Activated naive CD4-positive, alpha-beta T cell treated with anti-CD3 and anti-CD28 coated beads for 36 hours (primary cell): ENCODE measurements at places on chromosomes 11 and 22.

DNA sequence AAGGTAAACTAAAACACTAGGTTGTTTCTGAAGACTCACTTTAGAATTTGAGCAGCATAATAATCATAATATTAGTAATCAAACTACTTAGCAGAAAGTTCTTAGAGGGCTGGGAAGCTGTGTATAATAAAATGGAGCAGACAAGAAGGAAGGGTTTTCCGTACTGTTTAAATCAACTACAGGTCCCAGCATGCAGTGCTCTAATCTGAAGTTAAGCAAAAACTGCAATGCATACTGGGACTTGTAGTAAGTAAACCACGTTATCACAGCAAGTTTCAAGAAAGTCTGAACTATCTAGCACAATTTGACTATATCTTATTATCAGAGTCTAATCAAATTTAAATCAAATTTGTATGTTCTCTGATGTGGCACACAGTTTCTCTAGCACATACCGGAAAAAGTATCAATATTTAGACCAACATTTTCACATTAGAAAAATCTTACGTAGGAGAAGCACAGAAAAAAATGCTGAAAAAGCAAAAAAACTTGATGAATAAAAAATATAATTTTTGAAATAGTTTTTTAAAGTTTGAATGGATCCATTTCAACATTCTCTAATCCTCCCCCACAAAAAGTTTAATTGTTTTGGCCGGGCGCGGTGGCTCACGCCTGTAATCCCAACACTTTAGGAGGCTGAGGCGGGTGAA, 8.2 kb downstream of the PHF21A start:
- peak; percentile 22 for DNase-seq
- H3K4me1 ChIP-seq, result peaks cover 39% of the 10 kb centered on the region
- H3K36me3 ChIP-seq, result no peaks in the 10 kb centered on the region

DNA sequence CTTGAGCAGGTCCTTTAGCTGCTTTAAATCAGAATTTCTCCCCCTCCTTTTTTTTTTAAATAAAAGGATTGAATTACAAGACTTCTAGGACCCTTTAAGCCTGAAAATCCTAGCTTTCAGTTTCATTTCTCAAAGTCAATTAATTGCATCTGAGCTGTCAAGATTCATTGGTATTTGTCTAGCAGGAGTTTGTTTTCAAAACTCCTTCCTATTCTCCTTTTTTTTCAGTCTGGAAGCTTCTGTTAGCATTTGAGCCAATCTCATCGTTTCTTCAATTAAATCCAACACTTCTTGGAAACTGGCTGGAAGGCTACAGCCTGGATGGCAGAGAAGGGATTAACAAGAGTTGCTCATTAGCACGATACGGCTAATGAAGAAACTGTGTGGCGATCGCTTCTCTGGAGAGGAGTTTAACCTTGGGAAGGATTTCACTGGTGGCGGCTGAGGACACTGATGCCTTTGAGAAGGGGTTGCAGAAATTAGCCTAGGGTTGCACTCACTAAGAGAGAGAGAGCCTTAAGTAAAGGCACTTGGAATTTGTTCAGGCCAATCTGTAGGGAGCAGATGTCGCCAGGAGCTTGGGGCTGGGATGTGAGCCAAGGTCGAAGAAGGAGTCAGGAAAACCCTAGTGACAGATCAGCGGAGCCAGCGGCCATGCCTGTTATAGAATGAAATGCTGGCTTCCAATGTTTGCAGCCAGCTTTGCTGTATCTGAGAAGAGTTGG, 43.8 kb upstream of the API5 start:
- DNase-seq, result no peak
- H3K4me1 ChIP-seq, result no peaks in the 10 kb centered on the region
- H3K27ac ChIP-seq, result no peak overlapping the region
- peaks cover 11% of the 10 kb centered on the region for H3K27me3 ChIP-seq
- no peaks in the 10 kb centered on the region for H3K36me3 ChIP-seq

DNA sequence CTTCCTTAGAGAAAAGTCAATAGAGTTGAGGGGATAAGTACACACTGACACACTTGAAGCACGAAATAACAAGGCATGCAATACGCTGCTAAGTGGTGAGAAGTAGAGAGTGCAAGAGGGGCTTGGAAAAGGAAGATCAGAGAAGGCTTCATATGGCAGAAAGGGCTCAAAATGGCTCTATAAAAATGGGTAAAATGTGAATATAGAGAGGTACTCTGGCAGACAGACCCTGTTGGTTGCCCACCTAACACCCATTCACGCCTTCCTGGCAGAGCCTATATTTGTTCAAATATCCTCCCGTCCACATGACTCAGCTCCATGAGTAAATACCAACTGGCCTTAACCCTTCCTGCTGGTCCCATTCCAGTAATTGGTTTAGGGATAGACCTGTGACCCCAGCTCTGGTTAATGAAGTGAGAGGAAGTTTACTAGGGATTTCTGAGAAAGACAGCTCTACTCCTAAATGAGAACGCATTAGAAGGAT, 38.9 kb upstream of the CCDC34 start:
- no peak overlapping the region for H3K4me3 ChIP-seq
- H3K27ac ChIP-seq, result no peak overlapping the region
- no peak for DNase-seq

DNA sequence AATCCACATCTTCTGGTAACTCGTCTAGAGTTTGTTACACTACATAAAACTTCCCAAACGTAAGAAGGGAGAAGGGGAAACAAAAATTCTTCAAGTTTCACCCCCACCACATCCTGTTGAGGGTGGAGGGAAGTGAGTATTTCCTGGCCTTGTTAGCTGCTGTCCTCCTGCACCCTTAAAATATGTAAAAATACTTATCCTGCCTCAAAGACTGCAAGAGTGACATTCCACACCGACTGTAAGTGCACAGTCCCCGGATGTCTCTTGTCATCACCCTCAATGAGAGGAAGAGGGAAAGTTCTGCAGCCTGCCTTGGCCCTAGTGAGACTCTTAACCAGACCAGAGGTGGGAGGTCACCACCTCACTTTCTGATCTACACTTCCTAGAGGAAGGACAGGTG, 3.3 kb downstream of the TMEM121B start:
- no peaks in the 10 kb centered on the region for H3K36me3 ChIP-seq
- peak overlapping the region; percentile 83 for H3K27ac ChIP-seq
- peaks cover 11% of the 10 kb centered on the region for H3K27me3 ChIP-seq

DNA sequence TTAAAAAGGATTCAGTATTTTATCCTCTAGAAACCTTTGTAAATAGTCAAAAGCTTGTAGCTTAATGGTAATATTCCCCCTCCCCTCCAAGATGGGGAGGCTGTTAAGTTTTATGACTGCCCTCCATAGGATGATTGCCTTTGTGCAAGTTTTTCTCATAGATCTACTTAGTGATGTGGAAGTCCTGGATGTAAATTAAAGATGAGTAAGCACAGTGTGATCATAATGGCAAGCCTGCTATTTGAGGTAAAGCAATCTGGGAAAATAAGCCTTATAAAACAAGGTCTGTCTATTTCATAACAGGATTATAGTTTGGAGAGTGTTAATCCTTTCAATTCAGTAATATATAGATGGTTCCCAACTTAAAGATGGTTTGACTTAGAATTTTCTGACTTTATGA, 216.3 kb downstream of the DDX10 start:
- no peaks in the 10 kb centered on the region for H3K36me3 ChIP-seq
- H3K4me3 ChIP-seq, result no peak overlapping the region
- H3K27ac ChIP-seq, result no peak overlapping the region
- no peaks in the 10 kb centered on the region for H3K27me3 ChIP-seq
- H3K4me1 ChIP-seq, result peaks cover 13% of the 10 kb centered on the region

DNA sequence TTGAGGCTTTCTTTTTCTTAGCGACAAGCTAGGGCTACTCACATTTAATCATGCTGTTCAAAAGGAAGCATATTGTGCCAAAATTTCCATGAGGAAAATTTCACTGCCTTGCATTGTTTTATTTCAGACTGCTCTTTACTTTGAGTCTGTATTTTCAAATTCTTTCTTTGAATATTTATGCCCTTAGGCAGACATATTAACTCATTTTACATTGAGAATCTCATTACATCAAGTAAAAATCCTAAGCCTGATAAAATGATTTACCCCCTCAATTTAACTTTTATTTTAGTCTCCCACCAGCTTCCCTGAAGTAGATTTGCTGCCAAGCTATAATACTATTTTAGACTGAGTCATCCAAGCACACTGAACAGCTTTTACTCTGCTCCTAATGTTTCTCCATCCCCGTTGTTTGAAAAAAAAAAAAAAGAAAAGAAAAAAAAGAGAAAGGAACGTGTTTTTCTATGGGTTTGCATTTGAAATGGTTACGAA, 189.3 kb upstream of the MTMR2 start:
- peaks cover 57% of the 10 kb centered on the region for H3K4me1 ChIP-seq
- no peak overlapping the region for H3K4me3 ChIP-seq
- peaks cover 14% of the 10 kb centered on the region for H3K36me3 ChIP-seq
- no peak for DNase-seq

DNA sequence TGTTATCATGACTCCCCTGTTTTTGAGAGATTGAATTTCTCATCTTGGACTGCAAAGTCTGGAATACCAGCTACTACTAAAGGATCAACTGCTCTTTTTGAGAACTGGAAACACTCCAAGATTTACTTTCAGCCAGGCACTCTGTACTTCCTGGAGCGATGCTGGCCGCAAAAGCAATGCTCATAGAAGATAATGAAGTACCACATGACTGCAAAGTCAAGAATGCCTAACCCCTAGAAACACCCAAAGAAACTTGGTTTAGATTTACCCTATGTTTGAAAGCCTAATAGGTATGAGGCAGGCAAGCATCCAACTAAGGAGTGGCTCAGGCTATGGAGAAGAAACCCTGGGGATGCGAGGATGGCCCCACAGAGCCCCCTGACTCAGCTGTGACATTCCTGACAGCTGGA, 47.7 kb upstream of the ARHGAP20 start:
- H3K4me3 ChIP-seq, result no peak overlapping the region
- peaks cover 13% of the 10 kb centered on the region for H3K27me3 ChIP-seq
- no peaks in the 10 kb centered on the region for H3K36me3 ChIP-seq
- no peak overlapping the region for H3K27ac ChIP-seq
- no peak for DNase-seq
- H3K4me1 ChIP-seq, result no peaks in the 10 kb centered on the region
